ENCODE measurements at places on chromosomes 1 and 21.

GRCh38 chr21:39885119-39885848 is 18.0 kb downstream of the PCP4 start:
- no peak for DNase-seq

- no peak for DNase-seq
These were observed 359.3 kb upstream of the RUNX1 start for GRCh38 chr21:35408401-35408800.

- DNase-seq = no peak
These were observed 869 bp downstream of the KCNA3 start for GRCh38 chr1:110673805-110674336.

DNA sequence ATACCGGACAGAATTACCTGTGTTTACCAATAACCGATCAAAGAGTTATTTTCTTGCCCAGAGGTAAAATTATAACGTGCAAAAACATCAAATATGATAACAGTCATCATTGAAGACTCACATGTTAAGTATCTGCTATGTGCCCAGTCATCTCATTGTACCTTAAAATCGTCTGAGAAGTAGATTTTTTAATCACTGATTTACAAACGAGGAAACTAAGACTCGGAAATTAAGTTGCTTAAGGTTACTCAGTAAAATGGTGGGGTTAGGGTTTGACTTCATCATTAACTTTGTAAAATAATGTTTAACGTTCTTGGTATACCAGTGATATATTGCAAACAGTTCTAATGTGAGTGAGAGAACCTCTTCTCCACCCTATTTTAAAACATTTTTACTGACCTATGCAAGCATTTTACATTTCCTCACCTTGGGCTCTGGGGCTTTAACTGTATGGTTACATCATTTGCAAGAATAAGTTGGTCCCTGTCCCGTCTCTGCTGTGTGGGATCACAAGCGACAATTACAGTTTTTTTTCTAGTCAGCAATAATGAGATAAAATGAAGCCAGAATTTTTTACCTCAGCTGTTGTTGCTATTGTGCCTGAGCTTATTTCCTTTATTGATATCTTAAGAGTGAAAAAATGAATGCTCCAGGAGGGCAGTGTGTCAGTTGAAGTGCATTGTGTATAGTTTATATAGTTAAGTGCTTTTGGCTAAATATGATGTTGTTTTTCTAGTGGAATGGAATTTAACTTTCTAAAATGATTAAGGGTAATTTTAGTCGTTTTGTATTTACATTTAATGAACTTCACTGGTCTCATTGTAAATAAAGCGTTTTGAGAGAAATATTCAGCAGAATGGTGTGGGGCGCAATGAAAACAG is 2.7 kb downstream of the RPRD2 start:
- no peak for DNase-seq

DNA sequence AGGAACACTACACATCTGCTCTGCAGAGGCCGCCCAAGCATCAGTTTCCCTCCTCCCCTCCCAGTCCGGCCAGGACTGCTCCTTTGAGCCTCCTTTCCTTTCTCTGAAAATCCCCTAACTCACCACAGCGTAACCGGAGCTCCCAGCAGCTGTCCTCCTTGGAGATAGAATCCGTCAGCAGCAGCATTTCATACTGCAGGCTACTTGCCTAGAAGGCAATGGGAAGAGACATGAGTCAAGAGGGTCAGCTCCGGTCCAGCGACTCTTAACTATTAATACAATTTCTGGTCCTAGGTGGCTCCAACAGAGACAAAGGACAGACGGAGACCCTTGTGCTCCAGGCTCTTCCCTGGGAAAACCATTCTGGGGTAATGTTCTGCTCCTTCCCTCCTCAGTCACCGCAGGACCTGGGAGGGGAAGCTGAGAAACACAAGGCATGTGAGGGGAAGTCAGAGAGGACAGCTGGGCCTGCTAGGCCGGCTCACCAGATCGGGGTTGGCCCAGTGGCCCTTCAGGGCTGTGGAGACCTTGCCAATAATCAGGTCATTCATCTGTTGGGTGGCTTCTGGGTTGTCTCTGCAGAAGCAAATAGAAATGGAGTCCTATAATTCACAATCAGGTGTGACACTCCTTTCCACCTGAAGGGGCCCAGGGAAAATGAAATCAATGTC is 99.7 kb downstream of the UBR4 start:
- no peak for DNase-seq

GRCh38 chr1:246782120-246782900 is 58.1 kb downstream of the SCCPDH start:
- no peak for DNase-seq

DNA sequence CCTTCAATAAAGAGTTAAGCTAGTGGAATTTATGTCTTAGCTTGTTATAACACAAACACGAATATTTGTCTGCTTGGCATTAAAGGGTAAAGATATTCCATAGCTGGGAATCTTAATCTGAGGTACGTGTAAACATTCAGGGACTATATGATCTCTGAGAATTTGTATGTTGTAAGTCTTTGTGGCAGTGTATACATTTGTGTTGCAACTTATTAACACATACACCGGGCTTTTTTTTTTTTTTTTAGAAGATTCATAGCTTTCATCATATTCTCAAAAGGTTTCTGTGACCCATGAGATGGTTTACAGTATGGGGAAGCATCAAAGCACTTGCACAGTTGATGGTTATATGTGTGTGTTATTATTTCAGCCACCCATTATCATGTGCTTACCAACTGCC is 3.0 kb downstream of the GGPS1 start:
- DNase-seq = no peak

- no peak for DNase-seq
These were observed 82.8 kb upstream of the CHODL start for GRCh38 chr21:18161841-18162240.

DNA sequence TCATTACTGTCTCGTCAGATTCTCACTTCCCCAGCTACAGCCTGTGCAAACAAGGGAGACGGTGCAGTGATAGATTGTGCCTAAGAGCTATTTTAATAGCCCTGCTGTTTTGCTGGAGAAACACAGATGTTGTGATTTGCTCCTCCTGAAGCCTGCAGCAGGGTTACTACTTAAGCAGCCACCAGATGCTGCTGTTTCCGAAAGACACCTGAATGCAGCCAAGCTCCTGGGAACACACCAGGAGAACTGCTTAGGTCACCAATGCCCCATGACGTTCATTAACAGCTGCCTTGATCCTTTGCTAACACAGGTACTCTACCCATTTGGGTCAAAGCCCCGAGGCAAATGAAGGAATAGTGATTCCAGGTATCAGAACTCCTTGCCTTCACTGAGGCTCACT is 411.8 kb upstream of the DAB1 start:
- no peak for DNase-seq

DNA sequence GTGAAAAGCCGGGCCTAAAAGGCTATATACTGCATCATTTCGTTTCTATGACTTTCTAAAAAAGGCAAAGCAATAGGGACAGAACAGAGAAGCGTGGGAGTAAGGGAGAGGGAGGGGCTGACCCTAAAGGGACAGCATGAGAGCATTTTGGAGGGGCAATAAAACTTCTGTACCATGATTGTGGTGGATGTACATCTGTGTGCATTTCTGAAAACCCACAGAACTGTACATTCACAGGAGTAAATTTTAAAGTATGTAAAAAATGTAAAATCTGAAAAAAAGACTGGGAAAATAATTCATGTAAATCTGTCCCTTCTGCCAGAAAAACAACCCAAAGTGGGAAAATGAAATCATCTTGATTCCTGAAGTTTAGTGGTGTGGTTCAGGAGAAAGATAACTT is 235.4 kb downstream of the CENPF start:
- DNase-seq = no peak

DNA sequence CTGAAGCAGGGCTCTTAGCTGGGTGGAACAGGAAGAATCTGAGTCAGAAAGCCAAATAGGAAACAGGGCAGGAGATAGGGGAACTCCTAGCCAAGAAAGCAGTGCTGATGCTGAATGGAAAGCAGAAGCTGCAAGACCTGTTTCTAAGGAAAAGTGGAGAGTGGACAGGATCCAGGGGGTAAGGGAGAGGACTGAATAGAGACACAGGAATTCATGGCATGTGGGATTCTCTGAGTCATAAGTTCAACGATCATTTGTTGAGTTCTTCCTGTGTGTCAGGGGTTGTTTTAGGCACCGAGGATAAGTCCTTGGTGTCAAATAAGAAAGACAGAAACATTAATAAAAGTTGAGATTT is 153.8 kb upstream of the FGGY start:
- no peak for DNase-seq

- no peak for DNase-seq
These were observed 8.2 kb upstream of the IRF2BP2 start for GRCh38 chr1:234617986-234618736.

DNA sequence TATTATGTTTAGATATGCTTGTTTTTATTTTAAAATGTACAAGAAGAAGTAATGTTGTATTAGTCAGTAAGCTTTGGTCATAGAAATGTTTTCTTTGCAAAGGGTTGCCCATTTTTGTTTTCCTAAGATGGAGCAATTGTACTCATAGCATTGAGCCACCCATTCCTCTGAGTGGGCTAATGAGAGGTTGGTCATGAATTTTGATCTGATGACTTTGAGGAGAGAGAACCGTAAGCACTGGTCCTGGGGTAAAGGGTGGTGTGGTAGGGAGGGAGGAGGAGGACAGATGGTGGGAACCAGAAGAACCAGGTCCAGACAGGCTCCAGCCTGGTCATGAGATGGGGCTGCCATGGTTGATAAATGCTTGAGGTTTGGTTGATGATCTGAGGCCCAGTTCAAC is 15.9 kb upstream of the SLC6A9 start:
- DNase-seq = no peak

DNA sequence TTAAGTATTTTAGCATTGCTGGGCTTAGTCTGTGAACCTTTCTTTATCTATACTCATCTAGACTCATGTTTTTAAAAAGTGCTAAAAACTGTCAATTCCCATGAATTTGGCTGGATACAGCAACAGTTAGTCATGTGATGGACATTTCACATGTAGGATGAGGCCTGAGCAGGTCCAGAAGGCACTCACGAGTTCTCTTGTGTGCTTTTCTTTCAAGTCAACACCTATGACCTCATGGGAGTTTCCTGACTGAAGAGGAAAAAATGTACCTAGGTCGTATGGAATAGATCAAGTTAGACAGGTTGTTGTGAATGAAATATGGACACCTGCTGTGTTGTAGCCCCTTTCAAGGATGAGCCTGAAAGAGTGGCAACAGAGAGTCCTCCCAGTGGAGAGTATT is 394.2 kb downstream of the DUSP10 start:
- no peak for DNase-seq

DNA sequence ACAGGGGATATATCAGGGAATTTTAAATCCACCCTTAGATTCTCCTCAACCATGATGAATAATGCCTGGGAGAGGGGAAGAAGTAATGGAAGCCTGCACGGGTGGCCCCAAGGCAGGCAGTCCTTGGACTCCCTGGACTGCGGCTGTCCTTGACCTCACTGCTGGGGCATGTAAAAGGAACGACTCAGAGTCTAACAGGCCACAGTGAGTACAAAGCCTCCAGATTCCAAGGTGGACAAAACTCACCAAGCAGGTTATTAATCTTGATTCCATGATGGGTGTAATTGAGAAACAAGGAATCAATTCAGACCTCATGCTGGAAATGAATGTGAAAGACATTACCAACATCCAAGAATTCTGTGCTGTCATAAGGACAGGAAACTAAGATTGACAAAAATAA is 13.0 kb upstream of the ARHGAP29 start:
- no peak for DNase-seq

DNA sequence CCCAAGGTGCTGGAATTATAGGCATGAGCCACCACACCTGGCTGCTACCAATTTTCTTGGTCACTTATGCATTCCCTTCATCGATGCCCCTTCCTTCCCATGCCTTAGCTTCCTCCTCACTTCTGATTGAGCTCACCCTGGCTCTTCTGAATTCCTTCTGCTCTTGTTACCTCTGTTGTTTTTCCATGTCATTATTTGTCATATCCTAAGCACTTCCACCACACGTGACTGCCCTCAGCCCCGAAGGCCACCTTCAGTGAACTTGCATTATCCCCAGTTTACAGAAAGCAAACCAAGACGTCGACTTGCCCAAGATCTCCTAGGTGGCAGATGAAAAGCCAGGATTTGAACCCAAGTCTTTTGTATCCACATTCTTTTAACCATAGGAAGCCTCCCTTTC is 30.7 kb downstream of the CA6 start:
- no peak for DNase-seq

GRCh38 chr1:193183019-193183627 is 3.3 kb downstream of the B3GALT2 start:
- no peak for DNase-seq

DNA sequence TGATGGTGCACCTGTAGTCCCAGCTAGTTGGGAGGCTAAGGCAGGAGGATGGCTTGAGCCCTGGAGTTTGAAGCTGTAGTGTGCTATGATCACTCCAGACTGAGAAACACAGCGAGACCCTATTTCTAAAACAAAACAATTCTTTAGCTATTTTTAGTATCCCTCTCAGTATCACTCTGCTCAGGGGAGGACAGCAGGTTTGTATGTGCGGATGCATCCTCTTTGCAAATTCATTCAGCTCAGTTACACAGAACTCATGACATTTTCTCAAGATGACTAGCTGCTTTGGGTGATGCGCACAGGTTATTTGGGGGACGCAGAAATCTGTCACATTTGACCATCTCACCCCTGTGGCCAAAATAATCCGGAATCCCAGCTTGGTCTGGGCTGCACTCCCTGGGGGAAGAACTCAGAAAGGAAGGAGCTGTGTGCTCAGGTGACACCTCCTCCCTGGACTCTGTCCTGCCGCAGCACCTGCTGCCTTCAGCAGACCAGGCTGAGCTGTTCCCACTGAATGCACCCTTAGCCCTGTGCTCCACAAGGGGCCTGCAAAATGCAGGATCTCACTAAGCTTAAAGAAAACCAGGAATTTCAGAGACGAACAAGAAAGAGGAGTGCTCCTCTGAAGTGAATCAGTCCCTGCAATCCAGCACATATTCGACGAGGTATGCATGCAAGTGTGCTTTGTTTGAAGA is 89.5 kb upstream of the PGBD5 start:
- DNase-seq = no peak

- no peak for DNase-seq
These were observed 115.7 kb downstream of the KCNJ6 start for GRCh38 chr21:37800456-37801061.

DNA sequence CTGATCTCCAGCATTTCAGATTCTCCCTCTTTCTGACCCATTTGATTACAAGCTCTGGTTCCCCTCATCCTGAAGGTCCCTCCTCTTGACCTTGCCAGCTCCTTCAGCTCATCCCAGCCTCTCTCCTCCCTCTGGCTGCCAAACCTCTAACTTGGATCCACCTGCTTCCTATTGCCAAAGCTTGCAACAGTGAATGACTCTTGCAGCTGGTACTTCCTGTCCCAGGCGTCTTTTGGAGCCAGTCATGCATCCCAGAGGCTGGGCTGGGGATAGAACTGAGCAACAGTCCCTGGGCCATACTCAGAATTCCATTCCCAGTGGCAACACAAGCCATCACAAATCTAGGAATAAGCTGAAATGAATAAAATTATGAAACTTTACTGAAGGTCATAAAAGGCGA is 27.7 kb upstream of the SPOCD1 start:
- DNase-seq = no peak

- DNase-seq = peak; percentile 78
These were observed at the start of gene WARS2 for GRCh38 chr1:119140177-119141019. WARS2 (minus strand) TSS chr1:119140653; CDS start chr1:119140644, 9 bp downstream.

DNA sequence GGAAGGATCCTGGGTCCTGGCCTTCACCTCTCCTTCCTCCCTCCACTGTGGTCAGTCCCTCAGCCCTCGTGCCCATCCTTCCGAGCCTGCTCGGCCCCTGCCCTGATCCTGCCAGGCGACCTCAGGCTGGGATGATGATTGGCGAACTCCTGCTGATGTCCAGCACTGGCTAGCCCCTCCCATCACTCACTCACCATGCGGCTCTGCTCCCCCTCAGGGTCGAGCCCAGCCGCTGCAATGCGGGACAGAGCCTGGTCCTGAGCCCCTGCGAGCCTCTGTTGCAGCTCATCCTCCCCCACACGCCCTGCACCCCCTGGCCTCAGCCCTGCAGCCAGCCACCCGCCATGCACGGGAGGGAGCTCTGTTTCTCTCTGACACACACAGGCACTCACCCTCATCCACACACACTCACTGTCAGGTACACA is 100.2 kb downstream of the DMRTB1 start:
- DNase-seq = no peak

Data from stimulated activated CD4-positive, alpha-beta T cell treated with anti-CD3 and anti-CD28 coated beads, TNF-alpha, amount 100 ng/mL, for 4 hours (primary cell).